Coronary artery (tissue), 2 donors: ENCODE measurements at places on chromosomes 4 and X.

DNA sequence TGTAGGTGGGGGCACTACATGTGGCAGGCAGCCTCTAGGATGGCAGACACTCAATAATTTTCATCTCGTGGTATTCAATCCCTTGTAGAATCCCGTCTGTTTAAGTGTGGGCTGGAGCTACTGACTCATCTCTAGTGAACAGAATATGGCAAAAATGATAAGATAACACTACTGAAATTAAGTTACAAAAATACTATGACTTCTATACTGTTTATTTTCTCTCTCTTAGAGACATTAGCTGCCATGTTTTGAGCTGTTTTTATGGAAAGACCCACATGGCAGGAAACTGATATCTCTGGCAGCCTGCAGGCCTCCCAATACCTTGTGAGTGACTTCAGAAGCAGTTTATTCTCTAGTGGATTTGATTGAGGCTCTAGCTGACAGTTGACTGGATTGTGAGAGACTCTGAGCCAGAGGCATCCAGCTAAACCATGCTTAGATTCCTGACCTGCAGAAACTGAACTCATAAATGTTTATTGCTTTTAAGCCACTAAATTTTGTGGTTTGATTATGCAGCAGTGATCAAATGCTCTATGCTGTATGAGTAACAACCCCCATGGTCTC, 298.8 kb upstream of the CTSO start:
- no peak for DNase-seq

GRCh38 chr4:137961051-137961438, 281.1 kb downstream of the SLC7A11 start:
- DNase-seq: no peak

GRCh38 chrX:103687696-103688201, 1.2 kb upstream of the MORF4L2 start:
- DNase-seq: peak; percentile 76

DNA sequence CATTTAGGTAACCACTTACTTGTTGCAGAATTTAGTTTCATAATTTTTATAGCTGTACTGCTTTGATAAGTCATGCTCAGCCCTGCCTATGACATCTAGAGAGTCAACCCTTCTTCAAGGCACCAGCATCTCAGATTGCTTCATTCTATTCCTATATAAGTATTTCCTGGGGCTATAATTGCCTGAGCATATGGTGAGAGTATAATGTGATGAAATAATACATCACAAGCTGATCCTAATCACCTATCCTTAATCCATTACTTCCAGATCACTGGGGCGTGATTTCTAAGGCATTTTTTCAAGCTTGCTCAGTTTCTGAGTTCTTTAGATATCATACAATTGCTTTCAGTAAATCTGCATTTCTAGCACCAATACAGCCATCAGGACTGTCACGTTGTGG, 200.0 kb upstream of the NPY2R start:
- no peak for DNase-seq

GRCh38 chr4:179757641-179758040, 2315.4 kb upstream of the AGA start:
- no peak for DNase-seq

- no peak for DNase-seq
These were observed 114.4 kb downstream of the GLRA3 start for GRCh38 chr4:174714393-174715211.

GRCh38 chrX:35115205-35115604, 172.6 kb downstream of the FAM47B start:
- DNase-seq: no peak

DNA sequence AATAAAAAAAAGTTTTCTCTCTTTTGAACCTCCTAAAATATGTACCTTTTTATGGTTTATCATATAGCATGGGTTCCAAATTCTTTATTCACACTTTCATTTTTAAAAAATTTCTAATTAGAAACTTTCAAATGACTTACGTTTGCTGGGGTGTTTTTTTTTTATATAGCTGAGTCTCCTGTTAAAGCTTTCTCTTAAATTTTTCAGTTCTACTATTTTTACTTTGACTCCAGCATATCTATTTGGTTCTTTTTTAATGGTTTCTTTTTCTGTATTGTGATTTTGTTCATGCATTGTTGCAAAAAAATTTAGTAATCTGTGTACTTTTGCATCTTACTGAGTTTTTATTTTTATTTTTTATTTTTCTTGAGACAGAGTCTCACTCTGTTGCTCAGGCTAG, 22.3 kb downstream of the ZNF718 start:
- no peak for DNase-seq

GRCh38 chr4:82599336-82599735, 37.5 kb upstream of the TMEM150C start:
- DNase-seq: no peak

DNA sequence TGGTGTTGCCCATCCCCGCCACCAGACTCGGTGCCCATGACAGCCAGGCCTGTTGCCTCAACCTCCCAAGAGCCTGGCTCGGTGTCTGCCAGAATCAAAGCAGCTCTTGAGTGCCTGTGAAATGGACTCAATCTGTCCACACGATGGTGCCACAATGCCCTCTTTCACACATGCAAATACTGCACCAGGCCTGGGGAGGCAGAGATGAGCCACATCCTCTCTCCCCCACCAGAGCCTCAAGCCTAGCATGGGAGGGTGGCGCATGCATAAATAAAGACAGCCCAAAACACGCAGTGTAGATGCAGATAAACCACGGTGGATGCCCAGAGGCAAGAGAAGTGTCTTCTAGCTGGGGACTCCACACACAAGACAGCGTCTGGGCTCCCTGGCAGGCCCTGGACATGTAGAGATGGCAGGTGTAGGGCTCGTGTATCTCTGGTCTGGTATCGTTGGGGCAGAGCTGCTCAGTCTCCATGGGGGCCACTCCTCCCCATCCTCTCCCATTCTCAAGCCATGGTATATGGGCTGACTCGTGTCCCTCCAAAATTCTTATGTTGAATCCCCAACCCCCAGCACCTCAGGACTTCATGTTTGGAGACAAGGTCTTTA, 65.6 kb downstream of the JAKMIP1 start:
- DNase-seq: no peak

GRCh38 chr4:138300616-138301015, 58.5 kb upstream of the SLC7A11 start:
- DNase-seq: no peak

DNA sequence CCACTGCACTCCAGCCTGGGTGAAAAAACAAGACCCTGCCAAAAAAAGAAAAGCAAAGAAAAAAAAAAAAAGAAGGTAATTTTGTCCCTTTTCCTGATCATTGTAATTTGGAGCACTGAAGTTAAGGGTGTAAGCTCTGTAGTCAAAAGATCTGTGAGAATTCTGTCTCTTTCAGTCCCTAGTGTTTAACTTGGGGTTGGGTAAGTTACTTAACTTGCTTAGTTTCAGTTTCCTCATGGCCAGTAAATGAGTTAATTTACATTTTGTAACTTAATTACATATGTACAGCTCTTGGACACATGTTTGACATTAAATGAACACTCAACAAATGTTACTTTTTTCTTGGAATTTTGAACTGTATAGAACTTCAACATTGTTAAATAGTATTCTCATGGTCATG, 10.9 kb upstream of the UBE2K start:
- no peak for DNase-seq

DNA sequence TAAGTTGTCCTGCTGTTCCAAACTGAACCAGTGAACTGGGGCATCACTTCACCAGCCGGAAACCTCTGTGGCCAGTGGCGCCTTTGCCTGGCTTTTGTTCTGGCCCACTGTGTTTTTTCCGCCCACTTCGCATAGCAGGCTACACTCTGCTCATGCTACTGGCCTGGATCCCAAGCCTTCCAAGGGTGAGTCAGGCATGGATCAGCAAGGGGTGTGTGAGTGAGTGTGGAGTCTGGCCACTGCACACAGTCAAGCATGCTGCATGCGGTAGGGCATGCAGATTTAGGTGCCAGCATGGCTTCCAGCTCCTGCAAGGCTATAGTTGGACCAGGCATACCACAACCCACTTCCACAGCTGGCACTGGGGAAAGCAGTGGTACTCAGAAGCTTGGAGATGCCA, 1967.9 kb downstream of the C4orf33 start:
- no peak for DNase-seq

GRCh38 chrX:136781180-136781797, 557 bp upstream of the ARHGEF6 start:
- no peak for DNase-seq

DNA sequence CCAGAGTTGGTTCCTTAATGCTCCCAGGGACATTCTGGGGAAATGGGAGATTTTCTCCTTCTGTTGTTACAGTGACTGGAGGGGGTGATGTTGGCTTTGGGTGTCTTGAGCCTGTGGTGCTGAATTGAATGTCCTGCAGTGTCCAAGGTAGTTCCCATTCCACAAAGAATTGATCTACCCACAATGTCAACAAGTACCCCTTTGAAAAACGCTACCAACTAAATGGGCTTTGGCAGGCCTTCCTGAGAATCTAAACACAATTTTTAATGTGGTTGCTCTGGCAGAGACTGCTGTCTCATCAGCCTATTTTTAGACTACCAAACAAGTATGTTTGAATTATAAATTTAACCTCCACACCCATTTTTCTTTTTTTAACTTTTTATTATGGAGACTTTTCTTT, 69.4 kb downstream of the CCKAR start:
- DNase-seq: no peak

DNA sequence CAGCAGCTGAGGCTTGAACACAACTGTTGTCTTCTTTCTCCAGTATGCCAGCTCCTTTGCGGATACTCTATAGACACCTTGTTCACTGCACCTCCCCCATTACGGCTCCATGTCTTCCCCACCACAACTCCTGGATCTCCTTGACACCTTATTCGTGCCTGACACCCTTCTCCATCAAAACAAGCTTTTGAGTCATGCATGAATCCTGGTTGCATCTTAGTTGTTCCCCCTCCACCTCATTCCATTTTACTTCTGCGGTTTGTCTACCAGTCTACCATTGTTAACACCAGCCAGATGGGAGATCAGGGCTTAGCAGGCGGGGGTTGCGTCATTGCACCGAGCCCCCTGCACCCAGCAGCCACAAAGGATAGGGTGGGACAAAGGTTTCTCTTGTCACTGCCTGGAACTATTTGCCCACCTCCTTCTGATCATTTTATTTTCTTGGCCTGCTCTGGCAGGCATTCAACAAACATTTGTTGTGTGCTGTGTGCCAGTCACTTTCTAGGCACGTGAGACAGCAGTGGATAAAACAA, 2.0 kb upstream of the CDK16 start:
- no peak for DNase-seq

- DNase-seq: no peak
These were observed 58.6 kb upstream of the GK2 start for GRCh38 chr4:79466621-79467020.

DNA sequence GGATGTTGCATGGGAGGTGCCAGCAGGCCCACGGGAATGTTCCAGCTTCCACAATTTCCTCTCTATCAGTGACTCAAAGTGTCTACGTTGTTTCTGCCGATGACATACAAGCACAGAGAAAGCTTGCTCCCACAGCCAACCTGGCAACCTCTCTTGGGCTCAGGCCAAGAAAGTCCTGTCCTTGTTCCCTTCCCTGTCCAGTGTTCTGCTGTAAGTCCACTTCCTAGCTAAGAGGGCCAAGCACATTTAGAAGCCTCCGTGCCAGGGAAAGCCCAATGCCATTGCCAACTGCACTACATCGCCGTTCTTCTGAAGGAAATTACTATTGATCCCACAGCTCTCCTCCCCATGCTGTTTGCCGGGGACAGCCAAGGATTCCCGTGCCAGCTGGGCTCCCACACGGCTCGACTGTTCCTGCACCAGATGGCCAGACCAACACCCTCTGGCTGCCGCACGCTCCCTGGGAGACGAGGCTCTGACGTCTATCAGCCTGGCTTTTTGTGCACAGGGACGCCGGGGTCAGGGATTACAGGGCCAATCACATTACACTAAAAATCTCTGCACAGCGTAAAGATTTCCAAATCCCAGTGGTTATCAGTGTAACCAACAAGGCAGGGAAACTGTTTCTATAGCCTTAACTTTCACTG, 284.0 kb downstream of the BCOR start:
- peak; percentile 95 for DNase-seq

- no peak for DNase-seq
These were observed 28.3 kb downstream of the LANCL3 start for GRCh38 chrX:37599729-37600128.

GRCh38 chr4:103934178-103934789, 214.5 kb upstream of the TACR3 start:
- no peak for DNase-seq

GRCh38 chr4:24603343-24603742, 19.0 kb upstream of the DHX15 start:
- DNase-seq: no peak
